ENCODE measurements at places on chromosomes 2 and 18.
A peak's percentile ranks its signal among the peaks of the same experiment; 100 is the strongest.

- DNase-seq, result no peak
These were observed 33.5 kb upstream of the CRIM1 start for GRCh38 chr2:36322108-36322507.

- peak; percentile 22 for DNase-seq
These were observed 67.9 kb downstream of the LRRFIP1 start for GRCh38 chr2:237695201-237695780.

GRCh38 chr2:67408346-67408745 lies 11.2 kb downstream of the ETAA1 start:
- DNase-seq, result no peak

DNA sequence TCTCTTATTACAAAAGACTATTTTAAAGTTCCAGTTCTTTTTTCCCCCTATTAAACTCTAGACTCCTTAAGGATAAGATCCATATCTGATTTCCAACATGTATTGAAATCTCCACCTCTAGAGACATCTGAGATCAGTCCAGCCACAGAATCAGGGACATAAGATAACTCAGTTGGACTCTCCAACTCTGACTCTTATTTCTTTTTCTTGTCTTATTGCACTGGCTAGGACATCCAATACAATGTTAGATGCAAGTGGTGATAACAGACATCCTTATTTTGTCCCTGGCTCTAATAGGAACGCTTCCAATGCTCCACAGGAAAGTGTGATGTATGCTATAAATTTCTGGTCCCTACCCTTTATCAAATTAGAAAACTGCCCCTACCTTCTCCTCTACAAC lies 158.1 kb downstream of the TNS1 start:
- no peak for DNase-seq

GRCh38 chr2:58916063-58916462 lies 674.9 kb upstream of the FANCL start:
- no peak for DNase-seq

- peak; percentile 80 for DNase-seq
These were observed 105.0 kb upstream of the CCDC150 start for GRCh38 chr2:196534495-196534894.

GRCh38 chr2:21262426-21262940 lies 138.7 kb downstream of the TDRD15 start:
- DNase-seq, result no peak

DNA sequence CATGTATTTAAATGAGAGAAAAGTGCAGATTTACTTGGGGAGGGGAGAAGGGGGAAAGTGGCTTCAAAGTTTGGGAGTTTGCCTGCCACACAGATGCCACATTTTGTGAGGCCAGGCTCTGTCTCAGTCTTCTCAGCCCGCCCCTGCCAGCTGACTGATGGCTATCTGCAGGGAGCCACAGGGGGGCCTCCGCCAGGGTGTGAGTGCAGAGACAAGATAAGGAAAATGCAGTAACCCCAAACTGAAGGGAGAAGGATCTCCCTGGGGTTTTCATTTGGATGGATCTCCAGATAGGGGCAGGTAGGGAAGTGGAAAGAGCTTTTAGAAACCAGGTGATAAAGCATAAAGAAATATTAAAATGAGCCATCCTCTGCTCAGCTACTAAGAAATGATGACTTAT lies 128.8 kb downstream of the ZNF521 start:
- no peak for DNase-seq

GRCh38 chr18:67854340-67854739 lies 337.8 kb upstream of the DSEL start:
- DNase-seq, result no peak

- no peak for DNase-seq
These were observed 172.9 kb downstream of the EPHA4 start for GRCh38 chr2:221399183-221399582.

GRCh38 chr2:104406261-104406726 lies 447.6 kb upstream of the POU3F3 start:
- no peak for DNase-seq

GRCh38 chr2:9378433-9379390 lies 44.6 kb downstream of the ITGB1BP1 start:
- DNase-seq, result no peak

GRCh38 chr2:121705390-121705789 lies 31.3 kb downstream of the NIFK start:
- DNase-seq, result no peak

- no peak for DNase-seq
These were observed 33.6 kb upstream of the VWC2L start for GRCh38 chr2:214377286-214377624.

DNA sequence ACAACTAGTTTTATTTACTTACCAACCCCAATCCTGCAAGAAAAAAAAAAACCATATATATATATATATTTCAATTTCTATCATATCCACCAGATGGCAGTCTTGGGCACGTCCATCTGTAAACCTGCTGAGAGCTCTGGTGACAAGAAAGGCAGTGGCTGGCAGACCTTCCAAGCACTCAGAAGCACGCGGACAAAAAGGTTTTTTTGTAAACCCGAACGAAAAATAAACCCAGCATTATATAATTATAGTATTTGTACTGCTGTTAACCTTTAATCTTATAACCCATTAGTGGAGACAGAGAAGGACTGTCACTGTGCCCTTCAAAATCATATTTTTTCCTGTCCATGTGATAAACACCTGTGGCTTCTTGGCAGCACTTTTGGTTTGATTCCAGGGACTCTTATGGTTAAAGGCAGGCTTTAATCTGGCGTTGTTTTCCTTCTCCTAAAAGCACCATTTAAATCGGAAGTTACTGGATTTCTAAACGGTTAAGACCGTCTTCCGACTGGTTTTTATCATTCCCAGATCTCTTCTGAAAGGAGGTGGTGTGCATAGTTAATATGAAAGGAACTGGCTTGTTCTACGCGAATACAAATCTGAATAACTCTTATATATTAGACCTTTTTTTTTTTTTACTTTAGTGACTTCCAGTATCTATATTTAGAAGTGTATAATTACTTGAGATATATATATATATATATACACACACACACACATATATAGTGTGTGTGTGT lies 31.0 kb upstream of the SLC3A1 start:
- DNase-seq, result peak; percentile 85

DNA sequence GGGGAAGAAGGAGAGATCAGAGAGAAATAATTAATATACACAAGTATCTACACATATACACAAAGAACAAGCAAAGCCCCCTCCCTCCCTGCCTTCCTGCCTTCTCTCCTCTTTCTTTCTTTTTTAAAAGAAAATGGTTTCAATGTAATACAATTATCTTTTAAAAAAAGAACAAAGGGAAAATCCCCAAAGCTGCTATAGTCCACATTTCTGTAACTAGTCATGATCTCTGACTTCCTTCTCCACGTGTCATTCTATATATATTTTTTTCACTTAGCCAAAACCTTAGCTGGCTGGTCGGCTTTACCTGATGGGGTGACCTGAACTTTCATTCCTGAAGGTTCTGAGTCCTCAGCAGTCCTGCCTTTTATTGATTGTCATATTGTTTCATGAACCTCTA lies 44.3 kb downstream of the MAP3K20 start:
- no peak for DNase-seq

DNA sequence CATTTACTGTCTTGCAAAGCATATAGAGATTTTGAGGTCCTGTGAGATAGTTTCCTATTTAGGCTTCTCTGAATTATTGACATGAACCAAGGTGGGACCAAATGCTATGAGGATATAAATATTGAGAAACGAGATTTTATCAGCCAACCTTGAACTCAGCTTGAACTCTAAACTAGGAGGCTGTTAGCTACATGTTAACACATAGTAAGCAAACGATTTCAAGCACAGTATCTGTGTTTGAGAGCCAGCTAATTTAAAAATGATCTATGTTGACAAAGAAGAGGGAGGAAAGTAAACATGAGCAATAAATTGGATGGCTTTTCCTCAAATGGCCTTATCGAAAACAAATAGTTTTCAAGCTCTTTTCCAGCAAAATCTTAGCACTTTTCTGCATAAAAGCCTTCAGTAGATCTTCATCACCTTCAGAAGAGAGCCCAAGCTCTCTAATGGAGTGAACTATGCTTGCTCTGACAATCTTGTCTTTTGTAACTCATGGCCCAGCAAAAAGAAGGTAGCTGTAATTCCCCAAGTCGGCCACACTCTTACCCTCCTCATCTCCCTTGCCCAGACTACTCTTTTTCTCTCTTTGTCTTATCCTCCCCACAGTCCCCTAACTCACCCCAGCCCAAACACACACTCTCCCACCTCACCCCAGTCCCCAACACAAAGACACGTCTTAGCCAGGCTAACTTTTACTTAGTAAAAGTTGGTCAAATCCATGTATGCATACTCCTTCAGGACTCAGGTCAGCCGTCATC lies 14.7 kb downstream of the CD28 start:
- DNase-seq, result peak; percentile 19

GRCh38 chr2:30979822-30980245 lies 158.4 kb downstream of the GALNT14 start:
- DNase-seq, result no peak

- DNase-seq, result peak; percentile 28
These were observed 138.1 kb downstream of the INO80D start for GRCh38 chr2:205947621-205948495.

- no peak for DNase-seq
These were observed 370.8 kb downstream of the LNPK start for GRCh38 chr2:175631245-175631623.
